ENCODE measurements at places on chromosomes 4 and X. TPM values are rescaled to one million over a fixed set of nuclear protein-coding genes. Genes with fewer than 3 reads are reported as not detected.

SORCS2 gene
- total RNA-seq, result 9.6 TPM

GRCh38 chrX:153245288-153245731, 66.2 kb downstream of the MAGEA1 start:
- H3K36me3 ChIP-seq, result no peaks in the 10 kb centered on the region
- no peak for DNase-seq
- no peaks in the 10 kb centered on the region for H3K4me1 ChIP-seq
- no peaks in the 10 kb centered on the region for H3K27me3 ChIP-seq
- no peak overlapping the region for H3K4me3 ChIP-seq
- H3K27ac ChIP-seq, result no peak overlapping the region

DNA sequence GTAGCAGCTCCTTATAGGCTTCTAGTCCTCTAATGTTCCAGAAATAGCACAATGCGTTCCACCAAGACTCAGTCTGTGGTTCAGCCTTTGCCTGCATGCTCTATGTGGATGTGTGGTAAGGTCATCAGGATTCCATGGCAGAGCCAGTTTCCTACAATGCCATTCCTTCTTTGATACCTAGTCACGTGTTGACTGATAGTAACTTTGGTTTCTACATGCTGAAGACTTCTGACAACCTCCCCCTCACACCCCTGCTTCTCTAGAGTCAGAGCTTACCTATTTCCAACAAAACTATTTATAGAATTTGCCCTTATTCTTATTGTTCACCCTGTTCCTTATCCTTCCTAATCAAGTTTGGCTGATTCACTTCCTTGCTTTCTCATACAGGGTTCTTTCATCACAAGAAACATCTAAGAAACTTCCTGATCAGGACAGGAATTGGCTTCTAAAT, 81.1 kb downstream of the CT47B1 start:
- no peak for DNase-seq
- no peaks in the 10 kb centered on the region for H3K36me3 ChIP-seq
- no peaks in the 10 kb centered on the region for H3K27me3 ChIP-seq
- no peak overlapping the region for H3K4me3 ChIP-seq
- no peaks in the 10 kb centered on the region for H3K4me1 ChIP-seq

DNA sequence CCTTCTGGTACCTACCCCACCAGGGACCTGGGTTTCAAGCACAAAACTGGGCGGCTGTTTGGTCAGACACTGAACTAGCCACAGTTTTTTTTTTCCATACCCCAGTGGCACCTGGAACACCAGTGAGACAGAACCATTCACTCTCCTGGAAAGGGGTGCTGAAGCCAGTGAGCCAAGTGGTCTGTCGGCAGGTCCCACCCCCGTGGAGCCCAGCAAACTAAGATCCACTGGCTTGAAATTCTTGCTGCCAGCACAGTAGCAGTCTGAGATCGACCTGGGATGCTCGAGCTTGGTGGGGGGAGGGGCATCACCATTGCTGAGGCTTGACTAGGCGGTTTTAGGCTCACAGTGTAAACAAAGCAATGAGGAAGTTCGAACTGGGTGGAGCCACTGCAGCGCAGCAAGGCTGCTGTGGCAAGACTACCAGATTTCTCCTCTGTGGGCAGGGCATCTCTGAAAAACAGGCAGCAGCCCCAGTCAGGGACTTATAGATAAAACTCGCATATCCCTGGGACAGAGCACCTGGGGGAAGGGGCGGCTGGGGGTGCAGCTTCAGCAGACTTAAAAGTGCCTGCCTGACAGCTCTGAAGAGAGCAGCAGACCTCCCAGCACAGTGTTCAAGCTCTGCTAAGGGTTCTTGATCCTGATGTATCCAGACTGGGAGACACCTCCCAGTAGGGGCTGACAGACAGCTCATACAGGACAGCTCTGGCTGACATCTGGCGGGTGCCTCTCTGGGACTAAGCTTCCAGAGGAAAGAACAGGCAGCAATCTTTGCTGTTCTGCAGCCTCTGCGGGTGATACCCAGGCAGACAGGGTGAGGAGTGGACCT, 223.0 kb downstream of the COX18 start:
- H3K36me3 ChIP-seq, result no peaks in the 10 kb centered on the region
- H3K4me1 ChIP-seq, result no peaks in the 10 kb centered on the region
- H3K27ac ChIP-seq, result no peak overlapping the region
- no peak overlapping the region for H3K4me3 ChIP-seq

GRCh38 chr4:36399762-36400353, 118.4 kb downstream of the DTHD1 start:
- no peaks in the 10 kb centered on the region for H3K27me3 ChIP-seq
- H3K4me1 ChIP-seq, result no peaks in the 10 kb centered on the region
- H3K4me3 ChIP-seq, result no peak overlapping the region
- no peak for DNase-seq
- no peaks in the 10 kb centered on the region for H3K36me3 ChIP-seq

DNA sequence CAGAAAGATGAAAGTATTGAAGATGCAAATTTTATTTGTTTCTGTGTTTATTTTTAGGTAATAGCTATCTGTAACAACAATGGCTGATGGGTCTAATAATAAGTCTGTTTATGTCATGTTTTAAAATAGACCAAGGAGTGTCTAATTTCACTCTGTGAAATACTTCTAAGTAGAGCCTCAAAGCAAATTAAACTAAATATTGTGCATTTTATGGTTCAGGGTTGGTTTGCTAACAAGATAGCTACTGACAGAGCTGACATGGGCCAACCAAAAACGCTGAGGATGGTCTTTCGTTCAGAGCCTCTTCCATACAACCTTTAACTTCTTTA, 437.6 kb upstream of the CTSO start:
- DNase-seq, result no peak
- no peaks in the 10 kb centered on the region for H3K4me1 ChIP-seq
- H3K27ac ChIP-seq, result no peak overlapping the region
- H3K27me3 ChIP-seq, result no peaks in the 10 kb centered on the region

CSAG3 gene
- total RNA-seq, result not detected

CWH43 gene
- 0.24 TPM for total RNA-seq

DNA sequence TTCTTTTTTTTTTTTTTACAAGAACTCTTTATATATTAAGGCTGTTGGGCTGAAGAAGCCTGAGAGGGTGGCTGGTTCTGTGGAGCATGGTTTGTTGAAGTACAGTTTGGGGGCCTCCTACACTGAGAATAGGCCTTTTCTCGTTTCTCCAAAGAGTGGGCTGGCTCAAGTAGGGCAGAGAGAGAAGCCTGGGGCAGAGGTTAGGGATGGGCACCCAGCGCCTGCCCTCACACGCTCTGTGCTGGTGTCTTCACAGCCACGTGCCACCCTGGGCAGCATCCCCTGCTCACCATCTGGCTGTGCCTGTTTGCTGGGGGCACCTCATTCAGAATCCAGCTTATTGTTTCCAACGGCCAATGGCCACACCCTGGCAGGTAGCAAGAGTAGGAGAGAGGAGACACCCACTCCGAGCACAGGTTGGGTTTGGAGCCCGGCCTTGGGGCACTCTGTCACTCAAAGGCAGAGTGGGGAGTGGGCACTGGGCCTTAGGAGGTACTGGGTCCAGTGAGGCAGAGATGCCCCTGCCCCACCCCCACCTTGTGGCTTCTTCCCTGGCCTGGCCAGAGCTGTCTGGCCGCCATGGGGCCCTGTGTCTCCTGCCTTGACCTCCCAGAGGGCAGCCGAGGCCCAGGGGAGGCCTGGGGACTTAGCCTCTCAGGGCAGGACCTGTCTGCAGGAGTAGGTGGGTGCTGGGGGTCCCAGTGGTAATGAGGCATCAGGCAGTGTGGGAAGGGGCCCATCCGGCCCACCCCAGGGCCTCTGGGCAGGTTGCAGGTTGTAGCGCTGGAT, 2.9 kb downstream of the MSANTD1 start:
- H3K36me3 ChIP-seq, result no peaks in the 10 kb centered on the region
- no peaks in the 10 kb centered on the region for H3K27me3 ChIP-seq
- H3K4me3 ChIP-seq, result no peak overlapping the region
- no peaks in the 10 kb centered on the region for H3K4me1 ChIP-seq
- H3K27ac ChIP-seq, result no peak overlapping the region
- peak; percentile 58 for DNase-seq

DNA sequence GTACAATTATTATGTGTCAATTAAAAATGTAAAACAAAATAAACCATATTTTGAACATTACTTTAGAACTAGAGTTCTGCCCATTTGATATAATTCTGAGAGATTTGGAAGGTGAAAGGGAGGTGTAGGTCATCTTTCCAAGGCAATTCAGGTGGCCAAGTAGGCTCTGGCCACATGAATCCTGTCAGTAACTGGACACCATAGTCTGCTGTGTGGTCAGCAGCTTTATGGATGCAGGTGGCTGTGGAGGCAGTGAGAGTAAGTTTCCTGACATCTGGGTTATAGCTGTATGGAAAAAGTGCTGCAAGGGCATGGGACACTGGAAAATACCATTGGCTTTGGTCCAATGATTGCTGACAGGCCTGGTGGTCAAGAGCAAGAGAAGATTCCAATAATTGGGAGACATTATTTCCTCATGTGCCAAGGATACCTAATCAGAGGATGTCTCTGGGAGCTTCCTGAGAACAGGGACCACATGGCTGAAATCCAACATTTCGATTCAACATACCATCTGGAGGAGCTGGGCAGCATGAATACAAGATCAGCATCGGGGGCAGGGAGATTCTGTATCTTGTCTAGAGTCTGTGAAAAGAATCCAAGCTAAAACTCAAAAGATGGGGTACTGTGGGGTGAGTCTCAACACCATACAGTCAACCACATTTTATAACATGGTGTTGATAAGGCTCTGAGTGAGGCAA, 523.1 kb downstream of the MID1IP1 start:
- H3K36me3 ChIP-seq, result no peaks in the 10 kb centered on the region
- no peak overlapping the region for H3K27ac ChIP-seq
- H3K4me1 ChIP-seq, result no peaks in the 10 kb centered on the region

DNA sequence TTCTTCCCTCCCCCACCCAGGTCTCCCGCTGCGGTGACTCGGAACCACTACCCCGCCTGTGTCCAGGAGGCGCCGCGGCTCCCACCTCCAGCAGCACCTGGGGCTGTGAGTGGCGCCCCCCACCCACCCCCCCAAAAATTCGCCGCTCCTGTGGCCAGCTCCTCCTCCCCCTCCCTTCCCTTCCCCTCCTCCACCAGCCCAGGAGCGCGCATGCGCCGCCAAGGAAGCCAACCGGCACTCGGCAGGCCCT, 278 bp downstream of the CLOCK start:
- peak overlapping the region; percentile 99 for H3K27ac ChIP-seq
- H3K4me3 ChIP-seq, result peak overlapping the region; percentile 81
- peaks cover 18% of the 10 kb centered on the region for H3K4me1 ChIP-seq
- no peak for DNase-seq
- H3K27me3 ChIP-seq, result no peaks in the 10 kb centered on the region

DNA sequence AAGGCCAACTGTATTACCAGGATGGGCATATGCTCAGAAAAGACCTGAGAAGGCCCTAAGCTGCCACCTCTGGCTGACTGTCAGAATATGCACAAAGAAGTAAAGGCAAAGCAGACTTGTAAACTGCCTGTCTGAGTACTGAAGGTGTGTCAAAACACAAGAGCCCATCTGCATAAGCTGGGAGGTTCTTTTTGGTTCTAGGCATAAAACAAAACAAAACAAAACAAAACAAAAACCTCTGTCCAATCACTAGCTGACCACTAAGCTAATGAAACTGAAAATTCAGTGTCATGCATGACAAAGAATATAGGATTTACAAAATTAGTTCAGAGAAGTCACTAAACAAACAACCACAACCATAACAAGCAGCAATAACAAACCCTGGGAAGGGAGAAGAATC, 20.6 kb downstream of the SH3D19 start:
- H3K36me3 ChIP-seq, result no peaks in the 10 kb centered on the region
- no peak overlapping the region for H3K27ac ChIP-seq
- H3K27me3 ChIP-seq, result no peaks in the 10 kb centered on the region

GAGE13 gene
- not detected for total RNA-seq

DNA sequence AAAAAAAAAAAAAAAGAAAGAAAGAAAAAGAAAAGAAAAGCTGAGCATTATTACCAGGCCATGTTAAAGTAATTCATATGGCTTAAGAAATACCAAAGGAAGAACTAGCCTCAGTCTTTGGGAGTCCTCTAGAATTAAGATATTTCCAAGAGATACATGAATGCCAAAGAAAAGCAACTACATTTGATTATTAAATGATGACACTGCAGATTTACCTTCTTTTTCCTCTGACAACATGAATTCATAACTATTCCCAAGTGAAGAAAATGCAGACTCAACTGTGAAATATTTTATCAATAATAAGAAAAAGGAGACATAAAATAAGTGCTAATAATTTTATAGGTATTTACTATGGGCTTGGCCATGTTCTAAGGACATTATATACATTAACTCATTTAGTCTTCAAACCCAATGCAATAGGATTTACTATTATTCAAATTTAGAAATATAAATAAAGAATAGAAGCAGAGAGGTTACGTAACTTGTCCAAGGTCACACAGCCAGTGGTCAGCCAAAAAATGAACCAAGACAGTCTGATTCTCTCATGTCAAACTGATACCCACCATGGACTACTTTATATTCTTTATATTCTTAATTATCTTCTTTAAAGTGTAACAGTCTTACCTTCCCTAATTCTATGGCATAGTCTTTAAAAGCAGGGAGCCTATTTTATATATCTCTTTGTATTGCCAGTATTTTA, 6.9 kb downstream of the SH3D19 start:
- no peaks in the 10 kb centered on the region for H3K36me3 ChIP-seq
- DNase-seq, result no peak
- H3K27ac ChIP-seq, result no peak overlapping the region
- peaks cover 22% of the 10 kb centered on the region for H3K4me1 ChIP-seq
- no peaks in the 10 kb centered on the region for H3K27me3 ChIP-seq

PAGE2B gene
- total RNA-seq, result not detected

GRCh38 chrX:136626237-136626636, 21.7 kb upstream of the CD40LG start:
- H3K4me1 ChIP-seq, result no peaks in the 10 kb centered on the region
- H3K27ac ChIP-seq, result no peak overlapping the region
- H3K36me3 ChIP-seq, result no peaks in the 10 kb centered on the region
- H3K27me3 ChIP-seq, result no peaks in the 10 kb centered on the region
- DNase-seq, result no peak

CT55 gene
- not detected for total RNA-seq

DNA sequence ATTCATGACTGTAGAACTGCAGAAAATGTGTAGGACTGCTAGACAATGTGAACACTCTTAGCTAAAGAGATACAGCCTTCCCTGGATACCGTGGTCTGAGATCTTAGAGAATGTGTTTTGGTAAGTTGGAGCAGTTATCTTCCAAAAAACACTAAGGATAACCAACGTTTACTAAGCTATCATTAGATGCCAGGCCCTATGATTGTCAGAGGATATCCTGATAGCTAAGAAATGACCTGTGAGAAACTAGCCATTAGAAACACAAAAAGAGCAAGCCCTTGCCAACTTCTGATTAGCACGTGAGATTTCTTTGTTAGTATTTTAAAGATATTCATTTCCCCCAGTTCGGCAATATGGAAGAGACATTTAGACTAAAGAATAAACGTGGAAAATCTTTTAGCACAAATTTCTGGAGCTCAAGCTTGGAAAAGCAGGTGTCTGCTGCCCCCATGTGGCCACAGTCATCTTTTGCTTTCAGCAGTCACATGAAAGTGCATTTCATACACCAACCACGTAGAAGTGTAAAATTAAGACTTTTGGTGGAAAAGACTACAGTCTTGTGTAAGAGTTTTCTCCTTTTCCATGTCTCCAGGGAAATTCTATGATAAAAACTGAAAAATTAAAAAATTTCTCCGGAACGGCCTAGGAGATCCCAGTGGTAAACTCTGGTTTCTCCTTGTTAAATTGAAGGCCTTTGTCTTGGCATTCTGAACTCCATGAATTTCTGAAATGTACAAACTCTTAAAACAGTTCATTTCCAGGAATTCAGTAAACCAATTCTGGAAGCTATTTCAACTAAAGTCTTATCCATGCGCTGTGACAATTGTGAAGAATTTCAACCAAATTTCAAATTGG, 136.4 kb downstream of the ZNF674 start:
- peak; percentile 75 for DNase-seq
- no peaks in the 10 kb centered on the region for H3K36me3 ChIP-seq
- no peaks in the 10 kb centered on the region for H3K4me1 ChIP-seq
- no peak overlapping the region for H3K27ac ChIP-seq
- no peaks in the 10 kb centered on the region for H3K27me3 ChIP-seq

Measured in left lung (tissue), 14 donors.